ENCODE measurements at places on chromosomes 7 and 10.

- no peak overlapping the region for H3K27ac ChIP-seq
- H3K27me3 ChIP-seq: no peaks in the 10 kb centered on the region
- H3K36me3 ChIP-seq: no peaks in the 10 kb centered on the region
- no peak overlapping the region for H3K4me3 ChIP-seq
- H3K4me1 ChIP-seq: no peaks in the 10 kb centered on the region
- DNase-seq: no peak
These were observed 30.4 kb downstream of the STEAP1B start for GRCh38 chr7:22469371-22470143.

DNA sequence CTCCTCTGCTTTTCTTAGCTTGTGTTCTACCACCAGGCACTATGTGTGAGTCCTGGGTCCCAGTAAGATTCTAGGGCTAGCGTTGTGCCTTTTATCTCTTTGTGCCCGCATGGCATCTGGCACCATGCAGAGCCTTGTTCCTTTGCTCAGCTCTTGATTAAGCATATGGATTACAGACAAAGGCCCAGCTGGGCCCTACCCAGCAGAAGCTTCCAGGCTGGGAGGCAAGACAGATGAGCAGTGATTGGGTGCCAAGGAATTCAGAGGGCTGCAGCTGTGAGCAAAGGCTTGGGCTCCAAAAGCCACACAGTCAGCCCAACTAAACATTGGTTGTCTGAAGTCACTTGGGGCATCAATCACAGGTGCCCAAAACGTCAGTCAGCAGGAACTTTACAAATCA lies 2.0 kb downstream of the ACSM6 start:
- no peak for DNase-seq
- no peaks in the 10 kb centered on the region for H3K27me3 ChIP-seq
- H3K36me3 ChIP-seq: no peaks in the 10 kb centered on the region
- H3K4me1 ChIP-seq: no peaks in the 10 kb centered on the region
- H3K4me3 ChIP-seq: no peak overlapping the region
- no peak overlapping the region for H3K27ac ChIP-seq

DNA sequence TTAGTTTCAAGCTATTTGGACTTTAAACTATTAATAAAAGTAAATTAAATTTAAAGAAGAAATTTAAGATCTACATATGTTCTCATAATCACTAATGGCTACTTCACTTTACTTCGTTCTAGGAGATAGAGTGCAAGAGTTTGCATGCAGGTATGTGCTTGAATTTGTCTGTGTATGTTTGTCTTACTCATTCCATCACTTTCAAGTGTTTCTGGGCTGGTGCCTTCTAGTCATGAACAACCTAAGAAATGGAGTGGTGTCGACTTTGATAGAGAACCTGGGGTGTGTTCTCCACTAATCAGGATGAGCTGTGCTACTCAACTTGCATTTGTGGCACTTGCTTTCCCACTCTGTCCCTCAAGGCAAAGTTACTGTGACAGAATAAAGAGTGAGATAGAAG lies 169.9 kb downstream of the KCND2 start:
- H3K36me3 ChIP-seq: no peaks in the 10 kb centered on the region
- H3K27me3 ChIP-seq: no peaks in the 10 kb centered on the region
- H3K27ac ChIP-seq: no peak overlapping the region
- DNase-seq: no peak

- H3K4me3 ChIP-seq: no peak overlapping the region
- H3K4me1 ChIP-seq: no peaks in the 10 kb centered on the region
- H3K27me3 ChIP-seq: no peaks in the 10 kb centered on the region
- no peak for DNase-seq
- H3K27ac ChIP-seq: no peak overlapping the region
- H3K36me3 ChIP-seq: no peaks in the 10 kb centered on the region
These were observed 76.7 kb downstream of the EMX2 start for GRCh38 chr10:117619223-117619622.

DNA sequence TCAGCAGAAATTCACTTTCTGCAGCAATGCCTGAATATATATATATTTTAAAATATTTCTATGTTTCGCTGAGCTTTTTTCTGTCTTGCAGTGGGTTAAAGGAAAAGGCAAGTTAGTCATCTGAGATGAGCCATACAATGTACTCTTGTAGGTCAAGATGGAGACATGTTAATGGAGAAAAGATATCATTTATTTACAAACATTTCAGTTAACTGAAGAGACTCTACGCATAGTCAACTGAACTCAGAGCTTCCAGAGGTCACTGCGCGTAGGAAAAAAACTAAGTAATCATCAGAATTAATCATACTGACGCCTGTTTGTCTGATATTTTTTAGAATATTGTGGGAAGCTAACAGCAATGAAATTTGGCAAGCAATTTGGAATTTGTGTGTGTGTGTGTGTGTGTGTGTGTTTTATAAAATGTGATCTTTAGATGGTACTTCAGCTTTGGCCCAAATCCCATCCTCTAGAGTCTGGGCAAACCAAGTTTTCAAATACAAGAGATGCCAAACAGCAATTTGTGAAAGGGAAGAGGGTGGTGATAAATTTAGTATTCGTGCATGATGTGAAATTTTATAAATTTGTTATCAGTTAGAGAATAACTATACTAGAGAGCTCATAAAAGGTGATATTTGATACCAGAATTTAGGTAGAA lies 193.9 kb upstream of the AGR3 start:
- no peak for DNase-seq
- H3K36me3 ChIP-seq: no peaks in the 10 kb centered on the region
- no peaks in the 10 kb centered on the region for H3K4me1 ChIP-seq
- H3K4me3 ChIP-seq: no peak overlapping the region
- no peaks in the 10 kb centered on the region for H3K27me3 ChIP-seq

DNA sequence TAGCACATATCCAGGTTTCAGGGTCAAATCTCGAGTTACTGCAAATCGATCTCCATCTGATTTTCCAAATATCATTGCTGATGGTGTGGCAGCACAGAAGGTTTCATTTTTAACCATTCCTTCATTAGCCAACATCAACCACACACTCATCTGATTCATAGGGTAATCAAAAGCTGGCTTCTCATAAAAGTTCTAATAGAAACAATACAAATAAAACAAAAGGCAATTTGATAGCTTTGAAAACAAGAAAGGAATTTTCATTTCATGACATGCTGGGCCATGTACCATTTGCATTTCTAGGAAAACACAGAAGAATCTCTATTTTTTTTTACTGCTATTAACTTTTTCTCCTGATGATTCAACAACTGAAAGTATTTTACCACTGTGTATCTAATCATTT lies 147.7 kb upstream of the SLC26A5 start:
- H3K36me3 ChIP-seq: no peaks in the 10 kb centered on the region
- DNase-seq: no peak
- H3K4me3 ChIP-seq: no peak overlapping the region
- H3K27ac ChIP-seq: no peak overlapping the region
- H3K4me1 ChIP-seq: no peaks in the 10 kb centered on the region

GRCh38 chr7:28958235-28958979 lies at the start of gene TRIL:
TRIL (minus strand) TSS chr7:28958330; CDS start chr7:28958046, 284 bp downstream.
- H3K27ac ChIP-seq: peak within 1 kb of the TSS; percentile 84
- H3K36me3 ChIP-seq: no peaks in the 10 kb centered on the region
- H3K27me3 ChIP-seq: peaks cover 42% of the 10 kb centered on the region
- H3K4me1 ChIP-seq: peaks cover 45% of the 10 kb centered on the region
- peak within 1 kb of the TSS; percentile 47 for H3K4me3 ChIP-seq

GRCh38 chr10:60434418-60435046 lies 44.9 kb upstream of the ANK3 start:
- no peaks in the 10 kb centered on the region for H3K27me3 ChIP-seq
- H3K4me3 ChIP-seq: no peak overlapping the region
- peaks cover 13% of the 10 kb centered on the region for H3K4me1 ChIP-seq

DNA sequence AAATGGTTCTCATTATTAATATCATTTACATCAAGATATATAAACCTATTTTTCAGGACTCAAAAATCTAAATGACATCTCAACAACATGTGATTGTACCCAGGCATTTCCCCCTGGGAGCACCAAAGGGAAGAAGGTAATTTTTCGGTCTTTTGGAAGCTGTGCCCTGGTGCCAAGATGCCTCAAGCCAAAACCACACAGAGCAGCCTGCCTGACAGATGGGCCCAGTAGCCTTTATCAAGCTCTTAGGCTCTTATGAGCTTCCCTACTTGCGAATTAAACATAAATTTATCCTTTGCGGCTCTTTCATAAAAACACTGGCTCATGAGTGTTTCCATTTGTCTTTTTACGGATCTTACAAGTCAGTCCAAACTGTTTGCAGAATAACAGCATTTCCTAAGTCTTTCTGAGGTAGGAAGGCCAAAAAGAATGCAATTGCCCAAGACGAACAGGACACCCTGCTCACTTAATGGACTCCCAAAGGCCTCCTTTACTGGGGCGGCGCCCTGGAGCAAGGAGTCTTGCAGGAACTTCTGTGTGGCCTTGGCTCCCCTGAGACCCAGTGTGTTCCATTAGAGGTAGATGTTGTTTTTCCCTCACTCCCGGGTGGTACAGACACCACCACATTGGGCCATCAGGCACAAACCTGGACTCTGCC lies 4.1 kb upstream of the RASSF4 start:
- peaks cover 33% of the 10 kb centered on the region for H3K4me1 ChIP-seq
- H3K27ac ChIP-seq: peak overlapping the region; percentile 31
- no peaks in the 10 kb centered on the region for H3K27me3 ChIP-seq
- no peak for DNase-seq
- H3K36me3 ChIP-seq: peaks cover 8% of the 10 kb centered on the region

DNA sequence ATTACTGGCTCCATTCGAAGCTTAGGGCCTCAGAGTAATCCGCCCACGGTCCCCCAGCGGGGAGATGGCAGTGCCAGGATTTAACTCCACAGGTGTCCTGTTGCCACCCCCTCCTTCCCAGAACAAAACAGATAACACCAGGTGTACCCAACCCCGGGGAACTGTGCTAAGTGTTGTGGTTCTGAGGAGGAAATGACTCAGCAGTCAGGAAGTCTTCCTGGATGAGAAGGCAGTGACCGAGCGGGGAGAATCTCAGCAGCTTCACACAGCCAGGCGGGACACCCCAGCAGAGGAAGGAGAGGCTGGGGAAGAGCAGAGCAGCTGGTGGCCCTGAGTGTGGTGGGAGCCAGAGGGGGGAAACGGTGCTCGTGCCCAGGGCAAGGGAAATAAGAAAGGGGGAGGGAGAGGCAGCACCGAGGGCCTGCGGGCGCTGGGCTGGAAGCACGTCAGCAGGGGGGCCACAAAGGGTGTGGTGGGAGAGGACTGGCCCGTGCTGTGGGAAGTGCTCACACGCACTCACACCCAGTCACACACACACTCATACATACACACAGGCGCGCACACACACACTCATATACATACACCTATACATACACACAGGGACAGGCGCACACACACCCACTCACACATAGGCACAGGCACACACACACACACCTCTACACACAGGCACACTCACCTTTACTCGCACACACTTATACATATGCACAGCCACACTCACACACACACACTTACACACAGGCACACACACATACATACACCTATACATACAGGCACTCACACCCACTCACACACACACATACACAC lies 59.8 kb upstream of the CHST15 start:
- H3K27me3 ChIP-seq: no peaks in the 10 kb centered on the region
- H3K4me3 ChIP-seq: no peak overlapping the region
- H3K4me1 ChIP-seq: peaks cover 25% of the 10 kb centered on the region
- no peaks in the 10 kb centered on the region for H3K36me3 ChIP-seq
- H3K27ac ChIP-seq: peak overlapping the region; percentile 68
